Muscle of leg (tissue), 16 donors: ENCODE measurements at places on chromosomes 16 and 17.

- H3K4me3 ChIP-seq = peak overlapping the region; percentile 59
- DNase-seq = no peak
- peaks cover 67% of the 10 kb centered on the region for H3K4me1 ChIP-seq
Observed at GRCh38 chr16:57801098-57801808, 1.0 kb downstream of the KIFC3 start.

GRCh38 chr17:78355045-78355641 is 4.7 kb downstream of the SOCS3 start:
- H3K36me3 ChIP-seq = peaks cover 31% of the 10 kb centered on the region
- no peak for DNase-seq
- peaks cover 78% of the 10 kb centered on the region for H3K4me1 ChIP-seq
- H3K4me3 ChIP-seq = no peak overlapping the region
- H3K27ac ChIP-seq = no peak overlapping the region
- H3K27me3 ChIP-seq = peaks cover 16% of the 10 kb centered on the region

GRCh38 chr17:29954405-29954804 is 13.0 kb downstream of the EFCAB5 start:
- no peak overlapping the region for H3K4me3 ChIP-seq
- H3K36me3 ChIP-seq = no peaks in the 10 kb centered on the region
- no peak overlapping the region for H3K27ac ChIP-seq
- H3K27me3 ChIP-seq = no peaks in the 10 kb centered on the region
- H3K4me1 ChIP-seq = no peaks in the 10 kb centered on the region

- peaks cover 5% of the 10 kb centered on the region for H3K36me3 ChIP-seq
- no peaks in the 10 kb centered on the region for H3K27me3 ChIP-seq
- H3K27ac ChIP-seq = no peak overlapping the region
- peak; percentile 10 for DNase-seq
- no peaks in the 10 kb centered on the region for H3K4me1 ChIP-seq
Observed at GRCh38 chr17:30433514-30433913, 43.7 kb upstream of the GOSR1 start.

DNA sequence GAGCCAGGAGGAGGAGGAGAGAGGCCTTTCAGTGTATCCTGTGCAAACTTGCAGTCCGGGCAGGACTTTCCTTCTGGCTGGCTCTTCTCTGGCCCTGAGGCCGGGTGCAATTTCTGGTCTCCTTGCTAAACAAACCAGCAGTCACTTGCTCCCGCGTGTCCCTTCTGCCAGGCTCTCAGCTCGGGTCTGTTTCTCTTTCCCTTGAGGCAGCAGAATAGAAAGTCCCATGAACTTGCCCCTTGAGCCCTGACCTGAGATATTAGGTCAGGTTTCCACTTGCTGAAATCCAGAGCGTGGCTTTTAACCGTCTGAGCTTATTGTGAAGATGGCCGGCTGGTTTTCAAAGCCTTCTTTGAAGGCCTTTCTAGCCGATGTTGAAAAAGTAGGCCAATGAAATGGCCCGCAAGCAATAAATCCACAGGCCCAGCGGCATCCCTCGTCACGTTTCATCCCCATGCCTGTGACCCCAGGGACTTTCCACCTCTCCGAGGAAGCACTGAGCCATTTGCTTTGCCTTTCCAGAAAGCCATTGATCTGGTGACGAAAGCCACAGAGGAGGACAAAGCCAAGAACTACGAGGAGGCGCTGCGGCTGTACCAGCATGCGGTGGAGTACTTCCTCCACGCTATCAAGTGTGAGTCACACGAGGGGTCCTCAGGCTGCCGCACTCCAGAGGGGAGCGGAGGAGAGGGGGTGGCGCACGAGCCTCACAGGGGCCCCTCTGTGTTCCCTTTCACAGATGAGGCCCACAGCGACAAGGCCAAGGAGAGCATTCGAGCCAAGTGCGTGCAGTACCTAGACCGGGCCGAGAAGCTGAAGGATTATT is 4.5 kb downstream of the VPS4A start:
- no peak for DNase-seq
- no peak overlapping the region for H3K27ac ChIP-seq
- H3K27me3 ChIP-seq = no peaks in the 10 kb centered on the region
- peaks cover 69% of the 10 kb centered on the region for H3K36me3 ChIP-seq
- peaks cover 7% of the 10 kb centered on the region for H3K4me1 ChIP-seq
- H3K4me3 ChIP-seq = no peak overlapping the region

- H3K36me3 ChIP-seq = no peaks in the 10 kb centered on the region
- no peak for DNase-seq
- no peaks in the 10 kb centered on the region for H3K27me3 ChIP-seq
- H3K27ac ChIP-seq = no peak overlapping the region
- H3K4me3 ChIP-seq = no peak overlapping the region
- peaks cover 30% of the 10 kb centered on the region for H3K4me1 ChIP-seq
Observed at GRCh38 chr16:17371299-17371698, 99.5 kb downstream of the XYLT1 start.

DNA sequence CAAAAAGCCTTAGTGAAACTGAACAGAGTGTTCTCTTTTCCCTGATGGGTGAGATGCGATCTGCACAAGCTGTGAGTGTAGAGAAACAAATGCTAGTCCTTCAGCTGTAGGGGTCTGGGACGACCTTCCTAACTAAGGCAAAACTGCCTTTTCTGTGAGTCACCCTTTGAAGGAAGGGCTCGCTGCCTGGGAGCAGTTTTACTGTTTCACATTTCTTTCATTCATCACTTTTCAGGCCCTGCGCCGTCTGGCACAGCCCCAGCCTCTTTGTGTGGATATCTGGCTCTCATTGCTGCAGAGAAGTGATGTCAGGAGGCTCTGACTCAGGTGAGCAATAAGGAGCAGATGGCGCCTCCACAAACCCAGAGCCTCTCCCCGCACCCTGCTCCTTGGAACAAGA is 57.4 kb downstream of the HS3ST3A1 start:
- no peak overlapping the region for H3K4me3 ChIP-seq
- no peak overlapping the region for H3K27ac ChIP-seq
- H3K36me3 ChIP-seq = no peaks in the 10 kb centered on the region
- H3K27me3 ChIP-seq = no peaks in the 10 kb centered on the region

- no peaks in the 10 kb centered on the region for H3K36me3 ChIP-seq
- no peak for DNase-seq
- peaks cover 3% of the 10 kb centered on the region for H3K27me3 ChIP-seq
- H3K4me1 ChIP-seq = peaks cover 7% of the 10 kb centered on the region
Observed at GRCh38 chr17:20098314-20098713, 89.2 kb downstream of the SPECC1 start.

DNA sequence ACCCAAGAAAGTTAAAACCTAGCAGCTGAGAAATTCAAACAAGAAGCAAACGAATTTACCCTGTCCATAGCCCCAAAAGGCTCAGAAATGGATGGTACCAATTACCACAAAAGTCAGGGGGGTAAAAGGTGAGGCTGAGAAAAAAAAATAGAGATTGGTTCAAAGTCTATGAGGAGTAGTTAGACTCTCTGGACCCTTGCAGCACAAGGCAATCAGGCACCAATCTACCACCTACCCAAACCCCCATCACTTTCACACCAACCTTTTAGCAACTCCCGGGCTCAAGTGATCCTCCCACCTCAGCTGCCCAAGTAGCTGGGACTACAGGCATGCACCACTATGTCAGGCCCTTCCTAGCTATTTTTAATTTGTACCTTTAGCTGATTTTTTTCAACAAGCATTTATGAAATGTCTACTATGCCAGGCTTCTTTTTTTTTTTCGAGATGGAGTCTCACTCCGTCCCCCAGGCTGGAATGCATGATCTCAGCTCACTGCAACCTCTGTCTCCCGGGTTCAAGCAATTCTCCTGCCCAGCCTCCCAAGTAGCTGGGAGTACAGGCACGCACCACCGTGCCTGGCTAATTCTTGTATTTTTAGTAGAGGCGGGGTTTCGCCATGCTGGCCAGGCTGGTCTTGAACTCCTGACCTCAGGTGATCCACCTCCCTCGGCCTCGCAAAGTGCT is 40.8 kb downstream of the USP32 start:
- no peaks in the 10 kb centered on the region for H3K27me3 ChIP-seq
- no peaks in the 10 kb centered on the region for H3K36me3 ChIP-seq
- no peak overlapping the region for H3K4me3 ChIP-seq
- no peak overlapping the region for H3K27ac ChIP-seq

- no peaks in the 10 kb centered on the region for H3K36me3 ChIP-seq
- H3K4me3 ChIP-seq = no peak overlapping the region
- no peak overlapping the region for H3K27ac ChIP-seq
Observed at GRCh38 chr16:3546986-3547682, 30.1 kb downstream of the NLRC3 start.

DNA sequence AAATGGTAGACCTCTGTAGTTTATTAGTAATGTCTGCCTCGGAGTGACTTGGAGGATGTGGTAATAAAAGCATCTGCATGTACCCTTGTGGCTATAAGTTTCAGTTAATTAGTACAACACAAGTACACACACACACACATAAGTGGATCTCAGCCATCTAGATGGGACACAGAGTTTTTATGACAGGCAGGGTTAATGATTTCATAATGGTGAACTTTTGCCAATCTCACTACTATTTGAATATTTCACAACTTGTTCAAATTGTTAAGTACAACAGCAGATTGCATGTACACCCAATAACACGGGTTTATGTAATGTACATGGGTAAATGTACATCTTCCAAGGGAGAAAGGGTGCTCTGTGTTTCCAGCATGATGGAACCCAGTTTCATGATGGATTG is 511.3 kb upstream of the HSBP1 start:
- DNase-seq = no peak
- H3K4me1 ChIP-seq = no peaks in the 10 kb centered on the region
- no peaks in the 10 kb centered on the region for H3K36me3 ChIP-seq
- H3K4me3 ChIP-seq = no peak overlapping the region
- H3K27ac ChIP-seq = no peak overlapping the region
- H3K27me3 ChIP-seq = no peaks in the 10 kb centered on the region

GRCh38 chr17:73646409-73647300 is 2.4 kb upstream of the SDK2 start:
- no peak overlapping the region for H3K4me3 ChIP-seq
- peaks cover 41% of the 10 kb centered on the region for H3K27me3 ChIP-seq
- H3K27ac ChIP-seq = no peak overlapping the region
- no peaks in the 10 kb centered on the region for H3K36me3 ChIP-seq
- DNase-seq = peak; percentile 60

- no peak overlapping the region for H3K27ac ChIP-seq
- H3K4me1 ChIP-seq = peaks cover 27% of the 10 kb centered on the region
- H3K27me3 ChIP-seq = peaks cover 2% of the 10 kb centered on the region
- no peak for DNase-seq
- no peak overlapping the region for H3K4me3 ChIP-seq
Observed at GRCh38 chr17:73478334-73478733, 165.9 kb downstream of the SDK2 start.
